AG09309 (cell line): ENCODE measurements at places on chromosomes 1 and 21.

DNA sequence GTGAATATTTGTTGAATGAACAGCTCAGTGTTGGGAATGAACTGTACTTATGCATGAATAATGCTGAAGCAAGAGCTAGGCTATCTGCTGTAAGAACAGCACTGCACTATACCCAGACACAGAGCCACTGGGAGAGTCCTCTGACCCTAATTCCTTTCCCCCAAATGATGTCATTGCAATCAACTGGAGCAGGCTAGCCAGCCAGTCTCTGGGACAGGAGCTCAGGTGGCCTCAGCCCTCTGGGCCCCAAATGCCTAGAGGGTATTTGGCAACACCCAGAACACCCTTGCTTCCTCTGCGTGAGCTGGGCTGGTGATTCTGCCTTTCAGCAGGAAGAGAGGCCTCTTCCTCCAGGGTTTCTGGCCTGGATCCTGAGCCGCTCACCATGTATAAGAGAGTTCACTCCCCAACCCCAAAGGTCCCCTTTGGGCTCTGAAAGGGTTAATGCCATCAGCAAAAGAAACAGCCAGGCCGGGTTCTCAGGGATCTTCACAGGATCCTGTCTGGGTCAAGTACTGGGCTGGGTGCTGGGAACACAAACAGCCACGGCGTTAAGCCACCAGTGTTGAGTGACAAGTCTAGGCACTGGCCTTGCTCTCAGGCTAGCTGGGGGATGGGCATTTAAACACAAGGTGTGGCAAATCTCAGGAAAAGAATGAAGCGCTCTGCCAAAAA lies 3.7 kb upstream of the PADI4 start:
- DNase-seq, result no peak

GRCh38 chr21:45048026-45048698 lies 26.2 kb upstream of the ADARB1 start:
- DNase-seq, result no peak

DNA sequence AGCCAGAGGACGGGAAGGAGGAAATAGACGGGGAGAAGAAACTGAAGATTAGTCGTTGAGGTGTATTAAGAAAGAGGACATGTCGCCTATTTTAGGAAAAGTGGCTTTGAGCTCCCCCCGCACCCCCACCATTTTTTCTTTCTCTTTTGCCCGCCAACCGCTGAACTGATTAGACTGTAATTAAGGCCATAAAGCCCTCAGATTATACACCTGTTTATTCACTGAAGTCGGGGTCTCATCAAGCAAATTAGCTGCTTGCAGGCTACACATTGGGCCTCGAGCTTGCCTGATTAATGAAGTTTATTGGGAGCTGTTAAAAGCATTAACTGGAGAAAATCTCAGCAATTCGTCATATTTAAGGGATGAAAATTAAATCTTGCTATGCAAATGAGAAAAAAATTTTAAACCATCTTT lies 119.4 kb upstream of the RRP15 start:
- DNase-seq, result no peak

DNA sequence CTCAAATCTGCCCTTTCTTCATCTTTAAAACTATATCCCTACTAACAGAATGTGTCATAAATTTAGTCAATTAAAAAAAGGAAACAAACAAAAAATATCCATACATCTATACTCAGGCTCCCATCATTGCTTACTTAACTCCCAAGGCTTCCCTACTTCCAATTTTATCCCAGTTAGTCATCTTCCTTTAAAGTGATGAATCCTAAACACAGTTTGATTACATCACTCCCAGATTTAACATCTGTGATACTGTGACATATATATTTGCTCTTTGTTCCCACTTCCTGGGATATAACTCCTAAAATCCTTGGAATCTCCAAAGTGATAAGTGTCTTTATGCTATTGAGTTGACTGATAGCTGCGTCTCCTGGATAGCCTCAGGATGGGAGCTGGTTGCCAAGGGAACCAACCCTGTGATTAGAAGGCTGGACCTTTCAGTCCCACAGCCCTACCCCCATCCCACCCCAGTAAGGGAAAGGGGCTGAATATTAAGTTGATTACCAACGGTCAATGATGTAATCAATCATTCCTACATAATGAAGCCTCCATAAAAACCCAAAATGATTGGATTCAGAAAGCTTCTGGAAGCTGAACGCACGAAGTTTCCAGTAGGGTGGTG lies 21.6 kb downstream of the GLMN start:
- DNase-seq, result no peak

DNA sequence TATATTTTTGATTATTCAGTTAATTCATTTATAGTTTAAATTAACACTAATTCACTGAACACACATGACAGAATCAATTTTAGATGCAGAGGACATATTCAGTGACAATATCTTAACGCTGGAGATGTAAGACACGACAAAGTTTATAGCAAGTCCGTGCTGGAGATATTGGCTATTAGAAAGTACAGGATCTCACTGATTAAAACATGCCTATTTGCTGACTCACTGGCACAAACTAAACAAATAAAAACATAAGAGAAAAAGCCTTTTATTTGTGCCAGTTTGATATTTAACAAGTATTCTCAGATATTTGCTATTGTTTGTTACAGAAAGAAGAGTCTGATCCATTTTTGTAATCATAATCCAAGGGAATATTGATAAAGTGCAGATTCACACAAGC lies 1122.9 kb upstream of the B3GALT2 start:
- no peak for DNase-seq

DNA sequence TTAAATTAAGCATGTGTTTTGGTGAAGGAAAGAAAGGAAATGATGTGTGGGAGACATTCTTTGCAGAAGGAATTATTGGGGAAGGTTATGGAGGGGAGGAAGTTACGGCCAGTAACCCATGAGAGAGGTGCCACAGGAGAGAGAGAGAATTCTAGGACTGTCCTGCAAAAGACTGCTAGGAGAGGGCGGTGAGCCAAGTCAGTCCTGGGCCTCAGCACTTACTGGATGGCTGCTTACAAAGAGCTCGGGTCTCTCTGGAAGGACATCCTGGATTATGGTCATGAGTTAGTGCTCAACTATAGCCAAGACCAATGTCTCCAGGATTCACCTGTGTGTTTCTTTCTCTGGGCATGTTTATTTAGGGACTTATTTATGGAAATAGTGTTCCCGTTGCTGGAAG lies 74.4 kb upstream of the HSD17B7 start:
- DNase-seq, result no peak
